Muscle of leg (tissue), 16 donors: ENCODE measurements at places on chromosomes 6 and 20. TPM values are rescaled to one million over a fixed set of nuclear protein-coding genes. Genes with fewer than 3 reads are reported as not detected.

AGER gene
- total RNA-seq = 3.7 TPM

WFDC10B gene
- total RNA-seq = not detected

APOM gene
- total RNA-seq = 2.6 TPM

DNA sequence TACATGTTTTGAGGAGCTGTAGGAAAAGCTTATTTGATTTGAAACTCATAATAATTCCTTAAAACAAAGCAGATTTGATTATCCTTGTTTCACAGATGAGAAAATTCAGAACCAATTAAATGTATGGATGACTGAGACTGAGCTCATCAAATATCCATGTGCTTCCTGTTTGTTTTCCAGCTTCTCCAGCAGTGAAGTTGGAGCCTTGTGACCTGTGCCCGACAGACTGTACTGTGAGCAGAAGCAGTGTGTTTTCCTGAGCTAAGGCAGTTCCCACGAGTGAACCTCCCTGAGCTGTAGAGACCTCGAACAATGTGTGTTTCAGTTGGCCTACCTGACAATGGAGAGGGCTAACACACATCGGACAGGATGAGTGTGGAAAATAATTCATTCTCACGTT lies 599.5 kb upstream of the NRSN1 start:
- no peaks in the 10 kb centered on the region for H3K36me3 ChIP-seq
- DNase-seq = no peak
- no peaks in the 10 kb centered on the region for H3K27me3 ChIP-seq
- H3K27ac ChIP-seq = no peak overlapping the region
- H3K4me1 ChIP-seq = no peaks in the 10 kb centered on the region
- H3K4me3 ChIP-seq = no peak overlapping the region

DNA sequence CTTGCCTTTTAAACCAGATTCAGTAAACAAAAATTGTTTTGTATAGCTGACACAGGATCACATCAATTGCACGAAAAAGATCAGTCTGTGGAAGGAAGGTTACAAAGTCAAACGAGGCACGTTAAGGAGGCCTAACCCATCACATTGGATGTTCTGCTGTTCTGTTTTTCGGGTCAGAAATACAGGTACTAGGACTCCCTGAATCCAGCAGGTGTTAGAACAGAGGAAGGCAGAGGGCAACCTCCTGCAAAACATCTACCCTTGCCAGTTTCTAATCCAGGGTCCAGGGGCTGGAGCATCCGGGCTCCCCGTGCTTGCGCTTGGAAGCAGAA lies 64.6 kb downstream of the PLG start:
- DNase-seq = no peak
- H3K27ac ChIP-seq = no peak overlapping the region
- peaks cover 6% of the 10 kb centered on the region for H3K27me3 ChIP-seq
- no peaks in the 10 kb centered on the region for H3K36me3 ChIP-seq

DNA sequence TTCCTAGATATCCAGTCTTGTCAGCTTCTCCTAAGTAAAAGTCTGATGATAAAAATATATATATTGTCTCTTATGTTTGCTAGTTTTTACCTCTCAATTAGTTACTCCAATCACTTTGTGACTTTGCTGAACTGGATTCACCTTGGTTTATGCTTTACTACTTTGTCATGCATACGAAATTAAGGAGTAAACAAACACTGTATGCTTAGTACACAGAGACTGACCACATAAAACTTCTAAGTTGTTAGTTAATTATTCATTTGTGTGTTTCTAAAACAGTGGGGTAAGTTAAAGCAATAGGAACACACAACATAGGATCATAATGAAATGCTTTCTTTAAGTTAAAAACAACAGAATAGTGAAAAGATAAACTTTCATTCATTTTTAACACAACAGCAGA lies 877.3 kb upstream of the MAP3K7 start:
- no peaks in the 10 kb centered on the region for H3K27me3 ChIP-seq
- no peak overlapping the region for H3K27ac ChIP-seq
- no peaks in the 10 kb centered on the region for H3K4me1 ChIP-seq
- no peak overlapping the region for H3K4me3 ChIP-seq
- no peaks in the 10 kb centered on the region for H3K36me3 ChIP-seq

GRCh38 chr20:41645372-41645771 lies 27.2 kb upstream of the CHD6 start:
- H3K27me3 ChIP-seq = no peaks in the 10 kb centered on the region
- no peak for DNase-seq
- no peak overlapping the region for H3K27ac ChIP-seq
- H3K36me3 ChIP-seq = no peaks in the 10 kb centered on the region

DNA sequence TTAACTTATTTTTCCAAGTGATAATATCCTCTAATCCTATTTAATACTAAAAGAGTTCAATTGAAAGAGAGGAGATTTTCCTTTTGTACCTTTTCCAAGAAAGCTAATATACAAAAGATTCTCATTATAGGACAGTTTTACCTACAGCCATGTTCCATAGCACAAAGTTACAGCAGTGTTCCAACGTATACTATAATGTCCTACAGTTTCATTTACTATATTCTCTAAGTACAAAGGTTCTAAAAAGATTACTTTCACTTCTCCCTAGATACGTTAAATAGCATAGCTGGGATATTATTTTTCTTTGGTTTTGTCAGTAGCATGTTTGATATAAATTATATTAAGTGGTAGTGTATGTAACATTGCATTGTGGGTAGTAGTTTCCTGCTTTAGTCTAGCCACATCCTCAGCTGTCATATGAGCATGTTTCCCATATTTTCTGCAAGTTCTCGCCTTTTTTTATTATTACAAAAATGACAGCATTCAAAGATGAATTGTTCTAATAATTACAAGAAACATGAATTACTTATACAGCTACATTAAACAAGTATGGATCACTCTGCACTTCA lies 4.4 kb upstream of the RUNX2 start:
- no peak for DNase-seq
- H3K4me3 ChIP-seq = no peak overlapping the region
- no peak overlapping the region for H3K27ac ChIP-seq
- H3K36me3 ChIP-seq = no peaks in the 10 kb centered on the region

HS3ST5 gene
- total RNA-seq = 0.58 TPM

GRCh38 chr20:58971429-58971828 lies 9.6 kb upstream of the NELFCD start:
- H3K27me3 ChIP-seq = no peaks in the 10 kb centered on the region
- H3K4me3 ChIP-seq = no peak overlapping the region
- DNase-seq = no peak
- H3K4me1 ChIP-seq = no peaks in the 10 kb centered on the region
- H3K36me3 ChIP-seq = no peaks in the 10 kb centered on the region

MMP24 gene
- 0.27 TPM for total RNA-seq
